ELR (cell line): ENCODE measurements at places on chromosomes 11 and 22.

GRCh38 chr11:112114460-112114859, 27.8 kb downstream of the SDHD start:
- DNase-seq = no peak

- DNase-seq = no peak
These were observed 19.1 kb downstream of the APOL3 start for GRCh38 chr22:36141481-36141880.

DNA sequence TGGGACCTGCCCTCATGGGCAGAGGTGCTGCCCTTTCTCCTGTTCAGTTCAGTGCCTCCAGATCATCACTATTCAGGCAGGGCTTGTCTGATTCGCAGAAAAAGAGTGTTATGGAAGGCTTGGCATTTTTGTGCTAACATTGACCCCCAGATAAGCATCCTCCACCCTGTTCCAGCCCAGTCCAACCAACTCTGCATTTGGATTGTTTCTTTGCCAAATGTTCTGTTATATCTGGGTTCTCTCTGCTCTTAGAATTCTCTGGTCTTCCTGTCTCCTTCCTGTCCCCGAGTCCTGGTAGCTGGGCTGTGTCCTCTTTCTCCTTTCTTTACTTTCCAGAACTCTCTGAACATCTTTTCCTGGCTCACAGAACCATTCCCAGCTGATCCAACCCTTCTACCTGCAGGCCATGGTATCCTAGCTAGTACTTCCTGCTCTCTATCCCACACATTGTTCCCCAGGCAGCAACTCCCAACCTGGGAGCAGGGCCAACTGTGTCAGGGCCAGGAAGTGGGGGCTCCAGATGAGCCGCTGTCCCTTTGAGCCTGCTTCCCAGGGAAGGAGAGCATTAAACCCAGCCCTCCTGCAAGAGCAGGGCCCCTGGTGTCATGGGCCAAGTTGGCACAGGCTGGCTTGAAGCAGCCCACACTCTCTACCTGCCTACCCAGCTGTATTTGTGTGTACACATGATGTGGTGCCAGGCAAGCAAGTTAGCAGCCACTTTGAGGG, 280.7 kb upstream of the CADM1 start:
- no peak for DNase-seq

DNA sequence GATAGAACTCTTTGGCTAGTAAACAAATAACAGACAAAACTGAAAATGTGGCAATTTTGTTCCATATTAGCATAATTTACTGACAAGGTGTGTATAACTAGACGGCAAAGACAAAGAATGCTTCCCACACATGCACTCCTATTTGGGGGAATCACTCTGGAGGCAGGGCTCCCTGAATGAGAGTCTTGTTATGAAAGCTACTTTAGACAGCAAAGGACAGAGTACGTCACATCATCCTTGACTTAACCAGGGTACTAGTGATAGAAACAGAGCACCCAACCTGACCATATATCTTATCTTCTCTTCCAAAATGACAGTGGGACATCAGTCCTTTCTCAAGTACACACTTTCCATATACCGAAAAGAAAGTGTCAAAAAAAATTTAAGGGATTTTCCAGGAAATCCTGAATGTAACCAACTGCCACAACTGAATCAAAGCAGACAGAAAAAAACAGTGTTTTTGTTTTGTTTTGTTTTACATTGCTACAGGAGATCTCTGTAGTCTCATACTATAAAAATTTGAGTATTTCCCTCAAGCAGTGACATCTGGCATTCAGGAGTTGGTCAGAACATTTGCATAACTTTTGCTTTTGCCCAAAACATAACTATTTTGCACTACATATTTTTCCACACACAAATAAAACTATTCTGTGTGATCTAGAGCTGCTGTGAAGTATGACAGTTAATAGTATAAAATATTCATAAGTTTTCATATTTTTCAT, 98.9 kb downstream of the ARHGAP20 start:
- DNase-seq = no peak

DNA sequence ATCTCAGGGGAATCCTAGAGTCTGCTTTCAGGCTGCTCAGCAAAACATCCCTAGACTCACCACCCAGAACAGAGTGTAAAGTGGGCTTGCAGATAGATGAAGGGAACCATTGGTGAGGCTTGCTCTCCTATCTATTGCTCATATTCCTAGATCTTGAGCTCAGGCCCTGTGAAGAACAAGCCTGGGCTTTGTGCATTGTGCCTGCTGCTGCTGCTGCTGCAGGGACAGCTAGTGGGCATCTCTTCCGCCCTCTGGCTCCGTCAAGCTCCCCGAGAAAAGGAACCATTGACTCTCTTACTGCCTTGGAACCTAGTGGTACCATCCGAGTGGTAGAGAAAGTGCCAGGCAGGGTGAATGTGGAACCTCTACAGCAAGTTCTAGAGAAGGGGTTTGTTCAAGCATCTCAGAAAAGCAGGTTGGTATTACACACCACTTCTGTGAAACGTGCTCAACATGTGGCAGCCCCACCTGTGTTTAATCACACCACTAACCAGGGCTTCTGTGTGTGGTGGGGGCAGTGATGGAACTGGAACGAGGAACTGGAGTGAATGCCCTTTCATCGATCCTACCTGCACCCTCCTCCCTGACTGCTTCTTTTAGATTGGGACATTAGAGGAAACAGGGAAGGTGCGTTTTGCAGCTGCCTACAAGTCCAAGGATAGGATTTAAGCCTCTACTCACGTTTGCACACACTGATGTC, 4.4 kb downstream of the BACE1-AS start:
- no peak for DNase-seq

DNA sequence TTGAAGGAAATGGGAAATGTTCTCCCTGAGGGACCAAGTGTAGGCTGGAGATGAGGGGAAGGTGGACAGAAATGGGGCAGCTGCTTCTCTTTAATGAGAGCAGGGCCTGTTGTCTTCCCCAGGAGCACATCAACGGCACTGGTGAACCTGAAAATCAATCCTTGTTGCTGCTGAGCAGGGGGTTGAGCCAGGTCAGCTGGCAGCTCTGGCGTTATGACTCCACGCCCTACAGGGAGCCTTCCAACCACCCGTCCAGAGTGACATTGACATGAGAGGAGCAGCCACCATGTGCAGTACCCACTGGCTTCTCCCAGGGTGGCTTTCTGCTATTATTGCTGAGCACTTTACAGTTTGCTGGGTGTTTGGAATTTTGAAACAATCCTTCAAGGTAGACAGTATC, 116.9 kb upstream of the LDLRAD3 start:
- DNase-seq = no peak

DNA sequence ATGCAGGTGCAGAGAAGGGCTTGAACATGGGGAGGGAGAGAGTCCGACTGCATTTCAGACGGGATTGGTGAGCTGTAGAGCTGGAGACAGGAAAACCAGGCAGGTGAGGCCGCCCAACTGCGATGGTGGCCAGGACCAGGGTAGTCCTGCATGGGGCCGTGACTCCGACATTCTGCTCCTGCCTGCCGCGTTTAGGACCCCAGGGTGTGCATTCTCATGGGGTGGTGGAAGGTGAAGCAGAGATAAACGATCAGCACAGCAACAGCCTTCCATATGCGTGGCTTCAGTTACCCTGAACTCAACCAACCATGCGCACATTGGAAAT, 29.3 kb downstream of the SHANK2 start:
- DNase-seq = no peak

DNA sequence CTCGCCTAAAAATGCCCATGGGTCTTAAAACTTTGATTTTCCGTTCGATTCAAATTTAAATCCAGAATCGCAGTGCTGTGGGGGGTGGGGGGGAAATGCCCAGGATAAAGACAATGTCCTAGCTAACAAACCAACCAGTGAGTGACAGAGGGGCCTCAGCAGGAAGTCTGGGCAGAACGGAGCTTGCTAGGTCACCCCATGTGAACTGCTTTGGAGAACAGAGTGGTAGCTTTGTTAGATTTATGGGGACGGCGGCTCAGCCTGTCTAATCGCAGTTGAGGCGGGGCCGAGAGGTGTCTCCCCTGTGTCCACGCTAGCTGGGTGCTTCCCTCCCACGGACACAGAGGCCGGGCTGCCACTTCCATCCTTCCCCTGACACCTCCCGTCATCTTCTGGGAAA, 243.9 kb downstream of the CTTN start:
- DNase-seq = no peak

DNA sequence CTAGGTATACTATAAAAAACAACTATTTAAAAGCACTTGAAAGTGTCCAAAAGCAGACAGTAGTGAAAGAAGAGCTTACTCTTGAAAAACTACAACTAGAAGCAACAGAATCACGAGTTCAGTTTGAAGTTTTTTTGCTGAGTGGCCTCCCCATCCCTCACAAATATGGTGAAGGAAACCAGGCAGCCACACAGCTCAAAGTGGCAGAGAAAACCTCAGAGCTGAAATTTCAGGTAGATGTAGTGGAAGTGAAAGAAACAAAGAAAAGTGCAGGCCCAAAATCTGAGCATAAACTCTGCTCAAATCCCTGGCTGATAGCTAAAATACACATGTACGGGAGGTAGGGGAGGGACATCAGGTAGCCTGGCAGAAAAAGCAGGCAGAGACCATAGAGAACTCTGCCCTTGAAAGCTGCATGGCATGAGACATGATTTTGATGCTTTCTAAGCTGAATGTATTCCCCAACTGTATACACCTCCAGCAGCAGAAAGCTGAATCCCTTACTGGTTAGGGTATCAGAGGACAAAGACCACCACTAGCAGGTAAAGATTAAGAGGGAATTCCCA, 12.1 kb downstream of the BTBD10 start:
- no peak for DNase-seq

- peak; percentile 57 for DNase-seq
These were observed 117.3 kb downstream of the RASSF10 start for GRCh38 chr11:13126430-13126829.

DNA sequence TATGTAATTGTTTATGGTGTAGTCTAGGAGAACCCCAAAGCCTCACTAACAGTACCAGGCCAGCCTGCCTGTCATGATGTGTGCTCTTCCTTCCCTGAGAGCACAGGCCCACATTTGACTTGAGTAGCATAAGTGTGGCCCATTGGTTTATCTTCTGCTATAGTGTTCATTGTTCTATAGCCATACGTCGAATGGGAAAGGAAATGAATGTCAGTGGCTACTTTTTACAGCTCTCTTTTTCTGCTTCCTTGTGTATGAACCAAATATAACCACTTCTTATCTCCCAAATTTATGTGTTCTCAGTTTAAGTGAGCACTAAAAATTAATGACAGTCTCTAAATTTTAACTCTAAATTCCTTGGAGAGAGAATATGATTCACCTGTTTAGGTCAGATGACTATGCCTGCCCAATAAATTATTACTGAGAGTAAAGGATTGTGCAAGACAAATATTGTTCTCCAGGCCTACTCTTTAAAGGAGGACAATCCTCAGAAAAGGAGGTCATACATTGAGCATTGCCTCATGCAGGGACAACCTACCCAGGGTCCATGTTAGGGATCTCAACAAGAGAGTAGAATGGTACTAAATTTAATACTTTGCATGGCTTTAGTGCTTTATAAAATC, 222.9 kb upstream of the ARHGAP20 start:
- no peak for DNase-seq

GRCh38 chr11:57205041-57205641, 23.4 kb downstream of the LRRC55 start:
- DNase-seq = peak; percentile 53

DNA sequence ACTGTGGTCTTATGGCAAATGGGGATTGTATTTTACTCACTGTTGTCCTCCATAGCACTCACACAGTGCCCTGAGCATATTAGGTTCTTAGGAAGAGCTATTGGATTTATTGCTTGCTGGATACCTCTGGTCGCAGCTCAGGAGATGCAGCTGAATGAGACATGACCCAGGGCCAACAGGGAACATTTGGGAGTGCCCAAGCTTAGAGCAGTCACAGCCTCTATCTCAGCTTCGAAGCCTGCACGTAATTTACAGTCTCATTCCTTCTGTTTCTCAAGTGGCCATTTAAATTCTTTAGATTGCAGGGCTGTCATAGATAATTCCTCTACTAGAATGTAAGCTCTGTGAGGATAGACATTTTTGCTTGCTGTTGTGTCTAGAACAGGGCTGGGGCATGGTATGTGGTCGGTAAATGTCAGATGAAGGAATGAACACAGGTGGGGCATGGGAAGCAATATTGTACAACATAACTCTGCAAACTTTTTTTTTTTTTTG, 192.8 kb downstream of the GRIK4 start:
- no peak for DNase-seq

- no peak for DNase-seq
These were observed 107.3 kb upstream of the FGF3 start for GRCh38 chr11:69926376-69927050.

DNA sequence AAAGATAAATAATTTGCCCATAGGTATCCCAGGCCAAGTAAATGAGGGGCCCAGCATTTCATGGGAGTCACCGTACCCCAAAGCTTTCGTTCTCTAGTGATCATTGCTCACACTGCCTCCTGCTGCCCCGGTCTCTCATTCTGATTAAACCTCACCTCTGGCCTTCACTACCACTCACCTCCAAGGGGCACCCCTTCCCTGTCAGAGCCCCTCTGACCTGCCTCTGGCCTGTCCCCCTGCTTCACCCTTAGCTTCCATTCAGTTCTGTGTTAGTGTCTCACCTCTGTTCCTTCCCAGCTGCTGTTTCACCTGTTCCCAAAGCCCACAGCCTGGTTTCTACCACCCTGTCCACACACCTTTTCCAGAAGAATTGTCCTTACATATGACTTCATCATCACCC, 150.3 kb upstream of the E2F8 start:
- no peak for DNase-seq

- DNase-seq = no peak
These were observed 14.3 kb upstream of the ARFGAP3 start for GRCh38 chr22:42871146-42872050.

DNA sequence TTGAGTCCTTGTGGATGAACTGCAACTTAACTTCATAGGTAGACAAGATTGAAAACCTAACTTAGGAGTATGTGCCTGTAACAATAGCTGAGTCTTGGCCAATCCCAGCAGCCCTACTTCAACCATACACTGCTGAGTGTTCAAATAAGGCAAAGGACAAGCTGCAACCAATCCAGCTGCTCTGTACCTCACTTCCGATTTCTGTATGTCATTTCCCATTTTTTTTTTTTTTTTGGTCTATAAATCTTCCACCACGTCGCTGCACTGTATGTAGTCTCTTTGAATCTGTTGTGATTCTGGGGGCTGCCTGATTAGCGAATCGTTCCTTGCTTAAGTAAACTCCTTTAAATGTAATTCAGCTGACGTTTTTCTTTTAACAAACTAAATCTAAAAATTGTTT, 35.4 kb upstream of the FLI1 start:
- peak; percentile 45 for DNase-seq

DNA sequence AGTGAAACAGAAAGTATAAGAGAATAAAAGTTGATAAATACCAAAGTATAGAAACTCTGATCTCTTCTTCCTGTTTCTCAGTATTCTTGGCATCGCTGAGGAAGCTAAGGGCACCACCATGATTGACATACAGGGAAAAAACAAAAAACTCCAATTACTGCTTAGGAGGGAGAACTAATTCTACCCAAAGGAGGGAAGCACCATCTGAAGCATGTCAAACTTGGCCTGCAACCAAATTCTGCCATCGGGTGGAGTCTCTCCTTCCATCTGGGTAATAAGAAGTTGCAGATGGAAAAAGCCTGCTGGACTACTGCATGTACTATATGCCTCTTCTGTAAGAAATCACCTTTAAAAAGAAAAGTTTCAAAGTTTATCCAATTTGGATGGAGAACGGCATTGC, 30.5 kb upstream of the PPP2R1B start:
- DNase-seq = no peak
